ENCODE measurements at places on chromosomes 3 and 15. TPM values are rescaled to one million over a fixed set of nuclear protein-coding genes. Genes with fewer than 3 reads are reported as not detected.

DNA sequence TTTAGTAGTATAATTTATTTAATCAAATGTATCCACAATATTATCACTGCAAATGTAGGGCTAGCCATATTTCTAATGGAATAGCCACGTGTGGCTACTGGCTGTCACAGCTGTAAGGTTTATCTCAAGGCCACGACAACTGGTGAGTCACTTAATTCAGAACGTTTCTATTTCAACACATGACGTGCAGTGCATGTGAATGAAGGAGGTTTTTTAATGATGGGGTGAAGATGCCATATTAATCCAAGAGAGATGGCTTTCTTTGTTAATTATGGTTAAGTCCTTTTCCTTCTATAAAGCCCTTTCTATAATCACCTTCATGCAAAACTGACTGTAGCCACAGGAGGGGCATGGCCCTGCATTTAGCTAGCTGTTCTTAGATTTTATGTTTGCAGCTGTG lies 212.0 kb downstream of the FEZF2 start:
- H3K27me3 ChIP-seq = no peaks in the 10 kb centered on the region
- peaks cover 6% of the 10 kb centered on the region for H3K4me1 ChIP-seq
- peak overlapping the region; percentile 82 for H3K27ac ChIP-seq
- H3K36me3 ChIP-seq = peaks cover 2% of the 10 kb centered on the region
- no peak overlapping the region for H3K4me3 ChIP-seq

DNA sequence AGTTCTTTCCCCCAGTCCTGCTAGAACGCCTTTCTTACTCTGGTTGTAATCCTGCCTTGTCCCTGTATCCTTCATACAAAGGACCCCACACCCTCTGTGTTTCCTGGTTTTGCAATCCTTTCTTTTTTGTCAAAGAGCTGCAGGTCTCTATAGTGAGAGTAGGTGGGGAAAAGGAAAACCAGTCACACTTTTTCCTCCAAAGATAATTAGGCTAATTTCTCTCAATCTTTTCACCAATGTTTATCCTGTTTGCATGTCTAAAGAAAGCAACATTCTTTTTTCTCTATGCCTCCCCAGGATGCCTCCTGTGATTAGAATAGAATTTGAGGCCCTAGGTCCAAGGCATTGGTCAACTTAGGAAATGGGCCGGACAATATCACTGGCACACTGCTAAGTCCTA lies 25.4 kb downstream of the SEMA6D start:
- no peaks in the 10 kb centered on the region for H3K36me3 ChIP-seq
- no peaks in the 10 kb centered on the region for H3K27me3 ChIP-seq
- peak overlapping the region; percentile 37 for H3K27ac ChIP-seq
- H3K4me3 ChIP-seq = no peak overlapping the region
- peaks cover 71% of the 10 kb centered on the region for H3K4me1 ChIP-seq

GRCh38 chr15:65176056-65176455 lies 9.1 kb downstream of the CLPX start:
- H3K4me1 ChIP-seq = peaks cover 2% of the 10 kb centered on the region
- H3K36me3 ChIP-seq = no peaks in the 10 kb centered on the region
- no peak overlapping the region for H3K27ac ChIP-seq
- H3K4me3 ChIP-seq = no peak overlapping the region

DNA sequence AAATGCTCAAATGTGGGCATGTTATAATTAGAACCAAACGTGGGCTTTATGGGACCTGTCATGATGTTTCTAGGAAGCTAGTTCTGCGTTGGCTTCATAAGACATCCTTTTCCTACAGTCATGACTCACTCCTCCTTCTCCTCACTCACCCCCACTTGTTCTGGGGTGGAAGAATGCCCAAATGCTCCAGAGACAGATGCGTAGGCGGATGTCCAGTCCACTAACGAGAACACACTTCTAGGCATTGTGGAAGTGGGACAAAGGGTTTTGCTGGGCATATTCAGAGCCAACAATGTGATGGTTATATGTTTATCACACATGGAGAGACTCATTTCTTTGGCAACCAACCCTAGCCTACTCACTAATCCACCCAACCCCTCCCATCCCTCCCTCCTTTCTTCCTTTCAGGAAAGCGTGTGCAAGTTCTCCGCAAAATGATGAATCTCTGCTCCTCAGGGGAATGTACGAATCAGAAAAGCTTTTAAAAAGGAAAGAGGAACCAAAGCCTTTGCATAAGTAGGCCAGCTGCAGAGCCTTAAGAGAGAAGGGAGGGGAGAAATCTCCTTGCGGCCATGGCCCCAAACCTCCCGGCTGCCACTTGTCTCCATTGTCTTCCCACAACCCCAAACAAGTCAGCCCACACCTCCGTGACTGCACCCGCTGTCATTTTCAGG lies 123.0 kb upstream of the SPRED1 start:
- DNase-seq = peak; percentile 72
- peak overlapping the region; percentile 26 for H3K4me3 ChIP-seq
- H3K36me3 ChIP-seq = no peaks in the 10 kb centered on the region
- no peaks in the 10 kb centered on the region for H3K27me3 ChIP-seq
- H3K27ac ChIP-seq = peak overlapping the region; percentile 85
- H3K4me1 ChIP-seq = peaks cover 32% of the 10 kb centered on the region

DNA sequence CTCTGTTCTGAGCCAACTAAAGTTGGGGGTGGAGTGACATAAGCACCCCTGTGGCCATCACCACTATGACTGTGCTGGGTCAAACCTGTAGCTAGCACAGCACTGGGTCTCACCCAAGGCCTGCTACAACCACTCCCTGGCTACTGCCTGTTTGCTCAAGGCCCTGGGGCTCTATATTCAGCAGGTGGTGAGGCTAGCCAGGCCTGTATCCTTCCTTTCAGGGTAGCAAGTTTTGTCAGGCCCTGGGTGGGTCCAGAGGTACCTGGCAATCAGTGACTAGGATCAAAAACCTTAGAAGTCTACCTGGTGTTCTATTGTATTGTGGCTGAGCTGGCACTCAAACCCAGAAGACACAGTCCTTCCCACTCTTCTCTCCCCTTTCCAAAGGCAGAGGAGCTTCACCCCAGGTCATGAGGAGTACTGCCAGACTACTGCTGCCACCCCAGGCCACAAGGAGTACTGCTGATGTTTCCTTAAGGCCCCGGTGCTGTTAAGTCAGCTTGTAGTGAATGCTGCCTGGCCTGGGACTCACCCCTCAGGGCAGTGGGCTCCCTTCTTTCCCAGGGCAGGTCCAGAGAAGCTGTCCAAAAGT lies 170.8 kb downstream of the IGSF11 start:
- H3K27ac ChIP-seq = no peak overlapping the region
- no peak overlapping the region for H3K4me3 ChIP-seq
- no peak for DNase-seq
- H3K4me1 ChIP-seq = no peaks in the 10 kb centered on the region

DNA sequence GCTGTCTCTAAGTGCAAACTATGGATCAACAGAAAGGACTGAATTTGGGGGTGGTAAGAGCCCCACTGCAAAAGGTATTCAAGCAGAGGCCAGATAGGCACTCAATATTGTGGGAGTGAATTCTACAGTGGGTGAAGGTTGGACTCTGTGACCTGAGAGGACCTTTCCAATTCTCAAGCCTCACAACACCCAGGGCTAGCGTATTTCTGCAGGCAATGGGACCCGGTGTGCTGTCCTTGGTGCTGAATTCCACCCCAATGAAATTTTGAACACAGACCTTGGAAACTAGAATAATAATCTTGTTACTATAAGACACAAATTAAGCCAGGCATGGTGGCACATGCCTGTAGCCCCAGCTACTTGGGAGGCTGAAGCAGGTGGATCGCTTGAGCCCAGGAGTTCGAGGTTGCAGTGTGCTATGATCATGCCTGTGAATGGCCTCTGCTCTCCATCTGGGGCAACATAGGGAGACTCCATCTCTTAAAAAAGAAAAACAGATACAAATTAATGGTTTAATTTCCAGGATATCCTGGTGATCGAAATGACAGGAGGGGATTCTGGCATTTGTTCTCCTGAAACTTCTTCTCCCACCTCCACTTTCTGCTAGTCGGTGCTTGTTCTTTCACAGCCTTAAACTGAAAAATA lies 135.4 kb downstream of the RAB11A start:
- H3K27ac ChIP-seq = no peak overlapping the region
- H3K4me1 ChIP-seq = no peaks in the 10 kb centered on the region
- H3K36me3 ChIP-seq = no peaks in the 10 kb centered on the region
- H3K27me3 ChIP-seq = peaks cover 5% of the 10 kb centered on the region
- no peak overlapping the region for H3K4me3 ChIP-seq

DNA sequence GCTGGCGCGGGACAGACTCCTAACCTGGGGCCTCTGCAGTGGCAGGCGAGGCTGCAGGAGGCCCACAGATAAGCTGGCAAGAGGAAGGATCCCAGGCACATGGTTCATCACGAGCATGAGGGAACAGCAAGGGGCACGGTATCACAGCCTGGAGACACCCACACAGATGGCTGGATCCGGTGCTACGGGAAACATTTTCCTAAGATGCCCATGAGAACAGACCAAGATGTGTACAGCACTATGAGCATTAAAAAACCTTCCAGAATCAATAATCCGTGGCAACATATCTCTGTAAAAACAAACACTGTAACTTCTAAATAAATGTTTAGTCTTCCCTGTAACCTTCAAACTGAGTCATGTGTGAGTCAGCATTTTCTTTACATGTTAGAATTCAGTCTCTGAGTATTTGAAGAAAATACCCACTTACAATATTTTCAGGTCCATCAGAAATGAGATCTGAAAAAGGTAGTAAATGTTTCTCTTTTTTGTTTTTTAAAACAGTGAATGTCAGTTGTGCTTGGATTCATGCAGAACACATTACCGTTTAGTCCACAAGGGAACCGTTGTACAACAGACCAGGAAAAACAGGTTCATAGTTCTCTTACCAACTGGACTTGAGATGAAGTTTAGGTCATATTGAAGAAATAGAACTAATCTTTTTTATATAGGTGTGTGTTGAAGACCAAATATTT lies 75.9 kb downstream of the BOC start:
- no peak overlapping the region for H3K27ac ChIP-seq
- H3K4me1 ChIP-seq = peaks cover 8% of the 10 kb centered on the region
- no peak overlapping the region for H3K4me3 ChIP-seq
- H3K27me3 ChIP-seq = no peaks in the 10 kb centered on the region

DNA sequence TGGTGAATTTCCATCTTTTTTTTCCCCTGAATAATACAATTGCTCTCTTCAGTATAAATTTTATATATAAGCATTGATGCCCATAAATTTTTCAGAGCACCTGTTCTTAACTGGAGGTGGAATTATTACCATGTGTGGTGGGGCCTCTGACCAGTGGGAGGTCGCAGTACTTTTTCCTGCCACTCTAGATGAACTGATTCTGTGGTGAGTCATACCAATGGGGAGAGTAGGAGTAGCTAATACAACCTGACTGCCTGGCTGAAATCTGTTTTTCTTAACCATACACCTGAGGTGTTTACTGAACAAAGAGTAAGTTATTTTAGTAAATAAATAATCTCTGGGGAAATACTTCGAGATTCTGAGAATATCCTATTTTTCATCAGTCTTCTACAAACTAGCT lies 67.2 kb downstream of the UNC13C start:
- no peak overlapping the region for H3K27ac ChIP-seq
- DNase-seq = no peak
- H3K27me3 ChIP-seq = no peaks in the 10 kb centered on the region
- no peaks in the 10 kb centered on the region for H3K4me1 ChIP-seq
- H3K4me3 ChIP-seq = no peak overlapping the region

- H3K4me1 ChIP-seq = peaks cover 4% of the 10 kb centered on the region
- peaks cover 47% of the 10 kb centered on the region for H3K27me3 ChIP-seq
- H3K4me3 ChIP-seq = peak overlapping the region; percentile 36
- H3K36me3 ChIP-seq = no peaks in the 10 kb centered on the region
- peak overlapping the region; percentile 42 for H3K27ac ChIP-seq
- peak; percentile 37 for DNase-seq
These were observed 1.4 kb downstream of the CHL1 start for GRCh38 chr3:197828-198491.

DNA sequence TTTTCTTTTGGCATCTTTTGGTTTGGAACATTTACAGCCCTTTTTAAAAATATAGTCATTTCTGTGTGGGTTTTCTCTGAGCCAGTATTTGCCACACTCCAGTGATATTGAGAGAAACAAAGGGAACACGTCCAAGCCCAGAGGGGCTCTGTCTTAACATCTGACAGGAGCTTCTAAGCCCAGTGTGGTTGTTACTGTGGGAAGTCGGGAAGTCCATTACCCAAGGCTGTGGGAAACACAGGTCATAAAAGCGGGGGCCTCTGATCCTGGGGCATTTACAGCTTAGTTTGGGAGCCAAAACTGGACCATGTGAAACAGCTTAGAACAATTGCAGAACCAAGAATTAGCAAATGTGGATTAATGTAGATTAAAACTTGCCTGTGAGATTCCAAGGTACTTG lies 123.0 kb downstream of the PTPRG start:
- no peak for DNase-seq
- no peaks in the 10 kb centered on the region for H3K27me3 ChIP-seq
- H3K36me3 ChIP-seq = no peaks in the 10 kb centered on the region

- no peak overlapping the region for H3K4me3 ChIP-seq
- peaks cover 3% of the 10 kb centered on the region for H3K27me3 ChIP-seq
- no peaks in the 10 kb centered on the region for H3K4me1 ChIP-seq
- no peak for DNase-seq
- H3K36me3 ChIP-seq = no peaks in the 10 kb centered on the region
- no peak overlapping the region for H3K27ac ChIP-seq
These were observed 212.8 kb upstream of the PRICKLE2 start for GRCh38 chr3:64438066-64438465.

- peaks cover 6% of the 10 kb centered on the region for H3K4me1 ChIP-seq
- no peak overlapping the region for H3K27ac ChIP-seq
- no peaks in the 10 kb centered on the region for H3K36me3 ChIP-seq
- DNase-seq = no peak
- no peaks in the 10 kb centered on the region for H3K27me3 ChIP-seq
- no peak overlapping the region for H3K4me3 ChIP-seq
These were observed 11.1 kb downstream of the ANKUB1 start for GRCh38 chr3:149781211-149781610.

DNA sequence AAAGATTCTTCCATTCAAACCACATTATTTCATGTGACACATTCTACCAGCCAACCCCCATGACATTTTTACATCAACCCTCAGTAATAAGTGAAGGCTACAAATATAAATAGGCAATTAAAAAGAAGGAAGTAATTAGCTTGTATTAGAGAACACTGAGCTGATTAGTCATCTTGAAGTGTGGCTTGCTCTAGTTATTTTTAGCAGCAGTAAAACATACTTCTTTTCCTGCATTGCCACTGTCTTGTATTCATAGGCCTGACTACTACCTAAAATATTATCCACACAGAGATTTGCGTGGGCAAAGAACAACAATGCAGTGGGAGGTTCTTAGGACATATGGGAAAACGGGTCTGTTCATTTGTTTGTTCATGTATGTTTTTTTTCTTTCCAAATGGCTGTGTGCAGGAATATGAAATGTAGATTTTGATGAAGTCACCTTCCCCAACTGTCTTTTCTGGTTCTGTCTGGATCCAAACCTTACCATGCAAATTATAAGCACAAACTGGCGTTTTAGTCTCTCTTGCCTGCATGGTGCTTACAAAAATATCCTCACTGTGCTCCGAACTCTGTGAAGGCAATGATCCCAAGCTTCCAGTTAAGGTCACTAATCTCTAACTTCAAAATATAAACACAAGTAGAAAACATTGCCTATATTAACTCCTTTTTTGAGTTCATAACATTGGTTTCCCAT lies 31.5 kb upstream of the TM4SF4 start:
- H3K27me3 ChIP-seq = no peaks in the 10 kb centered on the region
- H3K27ac ChIP-seq = no peak overlapping the region
- no peak for DNase-seq
- no peaks in the 10 kb centered on the region for H3K36me3 ChIP-seq

GRCh38 chr3:49926117-49926728 lies 3.4 kb downstream of the MON1A start:
- no peak for DNase-seq
- no peaks in the 10 kb centered on the region for H3K27me3 ChIP-seq
- H3K27ac ChIP-seq = no peak overlapping the region
- peaks cover 24% of the 10 kb centered on the region for H3K4me1 ChIP-seq
- H3K36me3 ChIP-seq = no peaks in the 10 kb centered on the region

Gene B2M
- total RNA-seq = 1,033 TPM

Gene FBXO40
- total RNA-seq = 85.5 TPM

Gene HRG
- not detected for total RNA-seq

Gene MYLK
- total RNA-seq = 11.9 TPM

Gene VPS33B
- 7.8 TPM for total RNA-seq

Gene RBMS3
- total RNA-seq = 19.1 TPM

Data from heart left ventricle (tissue), 16 donors.